ENCODE measurements at places on chromosomes 1 and 21. TPM values are rescaled to one million over a fixed set of nuclear protein-coding genes. Genes with fewer than 3 reads are reported as not detected.
A peak's percentile ranks its signal among the peaks of the same experiment; 100 is the strongest.

GRCh38 chr1:82441402-82441801 is 640.7 kb downstream of the ADGRL2 start:
- no peaks in the 10 kb centered on the region for H3K4me1 ChIP-seq
- DNase-seq: no peak
- H3K27ac ChIP-seq: no peak overlapping the region
- H3K36me3 ChIP-seq: no peaks in the 10 kb centered on the region
- H3K4me3 ChIP-seq: no peak overlapping the region
- H3K27me3 ChIP-seq: no peaks in the 10 kb centered on the region

DNA sequence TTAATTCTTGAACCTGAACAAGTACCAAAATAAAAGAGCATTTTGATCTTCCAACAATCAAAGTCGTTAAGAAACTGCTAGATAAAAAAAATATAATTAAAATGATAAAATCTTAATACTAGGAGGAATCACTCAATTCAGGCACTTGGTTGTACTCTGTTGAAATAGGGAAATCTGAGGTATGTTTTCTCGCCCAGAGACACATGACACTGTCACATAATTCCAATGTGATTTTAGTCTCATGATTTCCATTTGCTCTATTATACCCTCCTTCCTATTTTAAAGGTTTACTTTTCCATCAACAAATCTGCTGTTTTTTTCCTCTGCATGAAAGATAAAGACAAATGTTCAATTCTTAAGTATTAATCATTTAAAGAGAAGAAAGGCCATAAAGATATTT is 97.6 kb downstream of the ZZZ3 start:
- H3K36me3 ChIP-seq: peaks cover 7% of the 10 kb centered on the region
- no peaks in the 10 kb centered on the region for H3K4me1 ChIP-seq
- no peak overlapping the region for H3K4me3 ChIP-seq

TRPM2 gene
- total RNA-seq: 14.0 TPM

DNA sequence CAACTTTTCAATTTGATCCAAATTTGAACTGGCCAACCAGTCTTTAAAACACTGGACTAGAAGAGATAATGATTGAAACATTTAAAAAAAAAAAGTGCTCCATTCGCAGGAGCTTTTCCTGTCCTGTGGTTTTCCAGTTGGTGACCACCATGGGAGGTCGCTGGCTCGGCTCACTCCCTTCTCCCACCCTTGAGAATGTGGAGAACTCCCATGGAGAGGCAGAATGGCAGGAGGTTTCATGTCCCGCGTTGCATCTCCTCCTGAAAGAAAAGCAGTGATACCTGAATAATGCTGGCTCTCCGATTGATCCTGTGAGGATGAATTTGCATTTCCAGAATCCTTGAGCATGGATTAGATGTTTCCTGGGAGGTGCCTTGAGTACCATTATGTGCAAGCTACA is 16.5 kb upstream of the MPZL1 start:
- no peaks in the 10 kb centered on the region for H3K27me3 ChIP-seq
- H3K4me3 ChIP-seq: no peak overlapping the region
- no peaks in the 10 kb centered on the region for H3K4me1 ChIP-seq

DNA sequence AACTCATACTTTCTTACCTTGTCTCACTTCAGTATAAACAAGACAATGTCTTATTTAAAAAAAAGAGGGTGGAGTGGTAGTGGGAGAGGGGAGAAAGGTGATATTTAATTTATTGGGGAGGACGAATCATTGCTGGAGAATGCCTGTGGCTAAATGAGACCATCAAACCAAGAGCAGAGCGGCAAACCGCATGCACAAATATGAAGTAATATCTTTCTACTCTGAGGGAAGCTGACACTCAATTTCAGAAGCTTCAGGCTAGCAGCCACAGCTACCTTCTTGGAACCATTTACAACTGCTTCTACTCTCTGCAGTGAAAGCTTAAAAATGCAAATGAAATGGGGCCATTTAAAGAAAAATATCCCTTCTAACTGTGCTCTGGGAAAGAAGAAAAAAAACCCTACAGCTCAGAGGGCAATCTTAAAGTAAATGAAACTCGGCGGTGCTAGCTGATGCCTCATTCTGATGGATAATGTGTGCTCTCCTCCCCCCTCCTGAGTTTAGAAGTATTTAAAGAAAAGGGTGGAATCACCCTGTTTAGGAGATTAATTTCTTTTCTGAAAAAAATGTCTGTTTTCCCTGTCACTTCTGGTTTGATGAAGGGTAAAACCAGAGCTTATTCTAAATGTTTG is 178.2 kb upstream of the CAMK1G start:
- H3K4me3 ChIP-seq: no peak overlapping the region
- no peaks in the 10 kb centered on the region for H3K27me3 ChIP-seq
- H3K27ac ChIP-seq: no peak overlapping the region
- no peak for DNase-seq
- no peaks in the 10 kb centered on the region for H3K36me3 ChIP-seq

C1orf210 gene
- total RNA-seq: 12.5 TPM

OR6N1 gene
- 0.20 TPM for total RNA-seq

PDIK1L gene
- 12.0 TPM for total RNA-seq

GRCh38 chr1:79355090-79355489 is 348.6 kb upstream of the ADGRL4 start:
- no peaks in the 10 kb centered on the region for H3K36me3 ChIP-seq
- no peak for DNase-seq
- no peak overlapping the region for H3K27ac ChIP-seq
- no peaks in the 10 kb centered on the region for H3K27me3 ChIP-seq
- H3K4me3 ChIP-seq: no peak overlapping the region
- H3K4me1 ChIP-seq: no peaks in the 10 kb centered on the region

GRCh38 chr1:195909061-195909460 is 699.2 kb downstream of the KCNT2 start:
- no peak overlapping the region for H3K4me3 ChIP-seq
- H3K4me1 ChIP-seq: no peaks in the 10 kb centered on the region
- DNase-seq: no peak
- H3K27ac ChIP-seq: no peak overlapping the region

GRCh38 chr1:112515311-112516009 is 6.7 kb downstream of the WNT2B start:
- no peaks in the 10 kb centered on the region for H3K36me3 ChIP-seq
- no peak overlapping the region for H3K4me3 ChIP-seq
- no peaks in the 10 kb centered on the region for H3K27me3 ChIP-seq
- H3K4me1 ChIP-seq: peaks cover 4% of the 10 kb centered on the region
- H3K27ac ChIP-seq: no peak overlapping the region
- DNase-seq: no peak

DNA sequence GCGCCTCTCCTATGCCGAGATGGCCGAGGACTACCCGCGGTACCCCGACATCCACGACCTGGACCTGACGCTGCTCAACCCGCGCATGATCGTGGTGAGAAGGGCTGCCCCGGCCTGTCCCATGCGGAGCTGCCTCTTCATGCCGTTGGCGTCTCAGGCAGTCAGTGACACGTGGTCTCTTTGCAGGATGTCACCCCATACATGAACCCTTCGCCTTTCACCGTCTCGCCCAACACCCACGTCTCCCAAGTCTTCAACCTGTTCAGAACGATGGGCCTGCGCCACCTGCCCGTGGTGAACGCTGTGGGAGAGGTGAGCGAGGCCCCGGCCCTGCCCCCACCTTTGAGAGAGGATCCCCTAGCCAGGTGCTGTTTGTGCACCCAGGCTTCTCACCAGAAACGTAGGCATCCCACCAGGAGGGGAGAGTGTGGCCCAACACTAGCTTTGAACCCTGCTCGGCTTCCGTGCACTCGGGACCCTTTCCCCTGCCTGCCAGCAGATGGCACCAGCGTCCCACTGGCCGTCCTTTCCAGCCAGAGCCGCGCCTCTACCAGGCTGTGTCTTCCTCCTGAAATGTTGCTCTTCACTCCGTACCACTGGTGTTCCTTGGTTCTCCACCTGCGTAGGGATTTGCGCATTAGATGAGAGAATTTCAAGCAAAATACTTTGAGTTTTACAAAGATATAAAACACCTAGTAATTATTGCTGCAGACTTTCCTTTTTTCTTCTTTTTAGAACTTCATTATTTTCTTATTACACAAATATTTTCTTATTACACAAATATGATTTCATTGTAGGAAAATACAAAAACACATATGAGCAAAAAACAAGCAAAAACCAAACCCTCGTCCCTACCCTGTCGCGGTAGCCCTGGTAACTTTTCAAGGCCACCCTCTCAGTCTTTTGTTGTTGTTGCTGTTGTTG is 9.0 kb downstream of the NPPA start:
- no peak overlapping the region for H3K27ac ChIP-seq
- no peaks in the 10 kb centered on the region for H3K27me3 ChIP-seq
- no peaks in the 10 kb centered on the region for H3K4me1 ChIP-seq
- no peak overlapping the region for H3K4me3 ChIP-seq
- H3K36me3 ChIP-seq: peaks cover 97% of the 10 kb centered on the region

DNA sequence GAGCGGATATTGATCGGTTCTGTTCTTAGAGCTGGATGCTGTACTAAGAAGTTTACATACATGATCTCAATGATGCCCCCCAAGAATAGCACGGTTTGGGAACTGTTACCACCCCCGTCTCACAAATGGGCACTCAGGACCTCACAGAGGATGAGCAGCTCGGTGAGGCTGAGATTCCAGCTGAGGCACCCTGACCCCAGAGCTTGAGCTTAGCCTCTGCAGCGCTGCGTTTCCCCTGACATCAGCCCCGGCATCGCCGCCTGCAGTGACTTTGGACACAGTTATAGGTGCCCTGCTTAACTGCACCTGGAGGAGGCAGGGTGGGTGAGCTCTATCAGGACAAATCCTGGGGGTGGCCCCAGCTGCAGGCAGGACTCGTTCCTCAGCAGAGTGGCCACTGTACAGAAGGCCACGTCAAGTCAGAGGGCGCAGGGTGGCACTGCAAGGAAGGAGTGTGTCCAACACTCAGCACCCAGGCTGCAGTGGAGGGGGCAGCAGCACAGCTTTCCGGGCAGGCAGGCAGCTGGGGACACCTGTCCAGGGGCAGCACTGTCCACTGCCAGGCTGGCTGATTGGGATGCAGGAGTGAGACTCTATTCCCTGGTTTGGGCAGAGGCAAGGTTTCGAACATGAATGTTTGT is 65.8 kb upstream of the ABCG1 start:
- no peak overlapping the region for H3K4me3 ChIP-seq
- no peaks in the 10 kb centered on the region for H3K36me3 ChIP-seq
- H3K27ac ChIP-seq: no peak overlapping the region
- no peaks in the 10 kb centered on the region for H3K27me3 ChIP-seq
- DNase-seq: no peak
- H3K4me1 ChIP-seq: peaks cover 43% of the 10 kb centered on the region

DNA sequence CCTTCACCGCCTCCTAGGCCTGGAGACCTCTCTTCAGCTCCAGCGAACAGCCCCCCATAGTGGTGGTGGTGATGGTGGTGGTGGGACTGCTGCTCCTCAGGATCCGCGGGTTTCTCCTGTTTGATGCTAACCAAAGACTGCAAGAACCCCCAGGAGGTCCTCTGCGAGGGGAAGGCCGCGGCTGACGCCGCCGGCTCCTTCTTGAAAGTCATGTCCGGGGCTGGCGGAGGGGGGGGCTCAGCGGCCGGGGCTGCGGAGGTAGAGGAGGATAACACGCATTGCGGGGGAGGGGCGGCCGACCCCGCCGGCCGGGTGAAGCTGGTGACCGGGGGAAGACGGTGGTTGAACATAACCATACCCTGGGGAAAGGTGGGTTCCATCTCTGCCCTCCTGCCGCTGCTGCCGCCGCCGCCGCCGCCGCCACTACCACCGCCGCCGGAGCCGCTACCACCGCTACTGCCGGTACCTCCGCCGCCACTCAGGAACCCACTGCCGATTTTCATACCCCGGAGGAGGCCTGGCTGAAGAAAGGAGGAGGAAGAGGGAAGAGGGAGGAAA is 554 bp downstream of the ZNF281 start:
- peak; percentile 91 for DNase-seq
- H3K27me3 ChIP-seq: no peaks in the 10 kb centered on the region
- peak overlapping the region; percentile 60 for H3K4me3 ChIP-seq

RHCE gene
- 0.51 TPM for total RNA-seq

GRCh38 chr1:204301171-204301957 is 58.4 kb downstream of the PLEKHA6 start:
- DNase-seq: no peak
- H3K27me3 ChIP-seq: no peaks in the 10 kb centered on the region
- H3K4me1 ChIP-seq: no peaks in the 10 kb centered on the region
- H3K36me3 ChIP-seq: no peaks in the 10 kb centered on the region
- no peak overlapping the region for H3K4me3 ChIP-seq
- H3K27ac ChIP-seq: no peak overlapping the region

DNA sequence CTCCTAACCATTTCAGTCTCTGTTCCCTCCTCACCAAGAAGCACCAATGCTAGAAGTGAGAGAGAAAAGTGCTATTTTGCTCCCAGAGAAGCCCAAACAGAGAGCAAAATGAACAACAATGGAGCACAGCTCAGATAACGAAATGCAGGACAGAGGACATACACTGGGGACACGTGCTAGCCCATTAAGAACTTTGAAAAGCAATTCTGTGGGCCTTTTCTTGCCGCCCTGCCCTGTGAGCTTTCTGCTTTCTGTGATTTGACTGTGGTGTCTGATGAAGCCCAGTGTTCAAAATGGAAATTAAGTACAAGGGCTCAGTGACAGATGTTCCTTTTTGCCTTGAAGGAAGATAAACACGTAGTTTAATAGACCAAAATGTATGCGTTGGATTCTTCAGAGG is 130.8 kb downstream of the S1PR1 start:
- no peak overlapping the region for H3K4me3 ChIP-seq
- H3K36me3 ChIP-seq: no peaks in the 10 kb centered on the region
- H3K27me3 ChIP-seq: no peaks in the 10 kb centered on the region
- no peak for DNase-seq
- H3K4me1 ChIP-seq: no peaks in the 10 kb centered on the region

DNA sequence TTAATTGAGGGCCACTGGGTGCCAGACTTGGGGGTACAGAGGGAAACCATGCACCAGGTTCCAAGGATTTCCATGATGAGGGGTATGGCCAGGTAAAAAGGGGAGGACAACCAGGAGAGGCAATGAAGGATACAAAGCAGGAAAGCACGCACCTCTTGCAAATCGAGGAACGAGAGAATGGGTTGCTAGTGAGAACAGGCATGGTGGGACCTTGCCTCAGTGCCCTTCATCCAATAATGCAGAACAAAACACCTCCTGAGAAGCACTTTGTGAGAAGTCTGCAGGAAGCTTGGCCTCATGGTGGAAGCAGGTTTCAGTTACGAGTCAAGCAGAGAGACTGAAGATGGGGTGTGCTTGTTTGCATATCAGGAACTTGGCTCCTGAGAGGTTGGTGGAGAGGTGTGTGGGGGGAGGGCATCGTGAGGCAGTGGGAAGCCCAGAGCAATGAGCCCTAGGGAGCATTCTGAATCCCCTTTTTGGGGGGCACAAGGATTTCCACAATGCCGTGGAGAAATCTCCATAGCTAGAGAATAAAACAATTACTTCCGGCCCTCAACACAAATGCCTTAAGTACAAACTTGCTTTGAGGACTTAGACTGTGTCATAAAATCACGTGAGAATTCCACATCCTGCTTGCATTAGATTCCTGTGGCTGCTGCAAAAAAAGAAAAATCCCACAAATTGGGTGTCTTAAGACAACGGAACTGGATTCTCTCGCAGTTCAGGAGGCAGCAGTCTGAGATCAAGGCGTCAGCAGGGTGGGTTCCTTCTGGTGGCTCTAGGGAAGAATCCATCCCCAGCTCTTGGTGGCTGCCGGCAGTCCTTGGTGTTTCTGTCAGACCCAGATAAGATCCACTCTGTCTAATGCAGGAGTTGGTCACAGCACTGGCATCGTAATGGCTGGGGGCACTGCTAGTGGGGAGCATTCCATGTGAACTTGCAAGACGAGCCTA is 54.9 kb upstream of the BACE2 start:
- no peak overlapping the region for H3K4me3 ChIP-seq
- no peaks in the 10 kb centered on the region for H3K36me3 ChIP-seq
- DNase-seq: peak; percentile 46
- H3K4me1 ChIP-seq: peaks cover 13% of the 10 kb centered on the region
- H3K27me3 ChIP-seq: no peaks in the 10 kb centered on the region
- H3K27ac ChIP-seq: no peak overlapping the region

GRCh38 chr1:84946631-84947030 is 50.3 kb downstream of the MCOLN2 start:
- H3K4me1 ChIP-seq: peaks cover 9% of the 10 kb centered on the region
- H3K27me3 ChIP-seq: no peaks in the 10 kb centered on the region
- H3K36me3 ChIP-seq: no peaks in the 10 kb centered on the region
- no peak overlapping the region for H3K4me3 ChIP-seq

Data from upper lobe of left lung (tissue), 6 donors.